ENCODE measurements at places on chromosomes 7 and 10.

DNA sequence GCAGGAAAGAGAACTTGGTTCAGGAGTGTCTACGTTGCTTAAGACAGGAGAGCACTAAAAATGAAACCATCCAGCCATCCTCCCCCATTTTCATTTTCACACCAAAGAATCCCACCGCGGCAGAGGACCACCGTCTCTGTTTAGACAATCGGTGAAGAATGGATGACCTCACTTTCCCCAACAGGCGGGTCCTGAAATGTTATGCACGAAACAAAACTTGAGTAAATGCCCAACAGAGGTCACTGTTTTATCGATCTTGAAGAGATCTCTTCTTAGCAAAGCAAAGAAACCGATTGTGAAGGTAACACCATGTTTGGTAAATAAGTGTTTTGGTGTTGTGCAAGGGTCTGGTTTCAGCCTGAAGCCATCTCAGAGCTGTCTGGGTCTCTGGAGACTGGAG, 1.4 kb upstream of the IL6 start:
- no peak for DNase-seq

DNA sequence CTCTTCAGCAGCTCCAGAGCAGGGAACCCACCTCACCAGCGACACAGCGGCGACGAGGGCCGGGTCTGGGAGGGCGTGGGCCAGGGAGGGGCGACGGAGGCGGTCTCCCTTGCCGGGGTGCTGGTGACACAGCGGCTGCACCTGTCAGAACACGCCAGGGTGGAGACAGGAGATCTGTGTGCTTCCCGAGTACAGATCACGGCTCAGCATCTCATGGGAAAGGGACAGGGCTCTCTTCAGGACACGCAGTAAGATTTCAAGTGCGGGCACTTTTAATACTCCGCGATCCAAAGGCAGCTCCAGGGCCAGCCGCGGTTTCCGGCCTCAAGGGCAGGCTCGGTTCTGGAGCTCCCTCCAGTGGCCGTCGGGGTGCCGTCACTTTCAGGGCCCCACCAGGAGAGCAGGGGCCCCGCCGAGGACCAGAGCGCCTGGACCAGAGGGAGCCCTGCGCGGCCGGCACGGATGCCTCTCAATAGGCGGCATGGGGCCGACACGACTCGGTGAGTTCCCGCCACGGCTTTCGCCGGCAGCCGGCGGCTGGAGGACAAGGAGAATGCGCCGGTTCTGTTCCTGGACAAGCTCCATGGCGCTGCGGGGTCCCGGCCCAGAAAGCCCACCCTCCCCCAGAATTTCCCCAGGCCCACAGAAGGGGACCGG, 21.4 kb downstream of the GPR146 start:
- peak; percentile 76 for DNase-seq

DNA sequence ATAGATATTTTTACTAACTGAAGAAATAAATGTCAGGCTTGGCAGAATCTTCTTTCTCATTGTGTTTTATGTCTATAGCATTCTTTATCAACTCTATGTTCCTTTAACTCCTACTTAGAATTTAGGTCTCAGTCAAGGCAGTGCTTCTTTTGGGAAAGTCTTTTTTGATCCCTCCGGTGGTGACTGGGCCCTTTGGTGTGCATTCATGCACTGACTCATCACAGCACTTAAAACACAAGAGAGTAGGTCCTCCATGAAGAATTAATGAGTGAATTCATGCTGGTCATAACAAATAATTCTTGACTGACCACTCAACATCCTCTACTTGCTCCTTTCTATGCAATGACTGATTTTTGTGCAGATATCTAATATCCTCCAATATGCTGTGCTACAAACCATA, 458.8 kb upstream of the LRRTM3 start:
- DNase-seq: no peak

DNA sequence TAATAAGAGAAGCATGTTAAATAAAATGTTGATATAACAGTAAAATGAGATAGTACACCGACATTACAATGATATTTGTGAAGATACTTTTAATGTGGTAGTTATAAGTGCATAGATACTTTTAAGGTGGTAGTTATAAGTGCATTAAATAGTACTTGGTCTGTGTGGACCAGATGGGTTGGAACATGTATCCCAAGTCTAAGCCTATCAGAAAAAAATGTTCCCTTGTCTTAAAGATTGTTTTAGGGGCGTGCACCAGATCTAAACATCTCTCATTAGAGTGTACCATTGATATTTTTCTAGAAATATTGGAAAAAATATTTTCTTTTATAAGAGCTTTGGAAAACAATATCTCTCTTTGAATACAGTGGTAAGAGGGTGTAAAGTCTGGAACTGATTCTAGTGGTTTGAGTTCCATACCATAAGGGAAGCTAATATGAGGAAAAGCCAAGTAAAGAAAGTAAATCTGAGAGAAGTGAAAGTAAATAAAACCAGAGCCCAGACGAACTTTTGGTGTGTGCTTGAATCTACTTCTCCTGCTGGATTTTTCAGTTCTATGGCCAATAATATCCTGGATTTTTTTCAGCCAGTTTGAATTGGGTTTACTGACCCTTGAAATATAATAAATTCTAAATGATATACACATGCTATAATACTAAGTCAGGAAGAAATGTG, 175.3 kb downstream of the MBL2 start:
- no peak for DNase-seq

GRCh38 chr7:137967143-137968018, 34.5 kb downstream of the CREB3L2 start:
- DNase-seq: no peak

GRCh38 chr10:69870591-69870990, 68.9 kb downstream of the COL13A1 start:
- DNase-seq: no peak

- DNase-seq: no peak
Measured at GRCh38 chr7:42700406-42701327, 211.2 kb downstream of the C7orf25 start.

DNA sequence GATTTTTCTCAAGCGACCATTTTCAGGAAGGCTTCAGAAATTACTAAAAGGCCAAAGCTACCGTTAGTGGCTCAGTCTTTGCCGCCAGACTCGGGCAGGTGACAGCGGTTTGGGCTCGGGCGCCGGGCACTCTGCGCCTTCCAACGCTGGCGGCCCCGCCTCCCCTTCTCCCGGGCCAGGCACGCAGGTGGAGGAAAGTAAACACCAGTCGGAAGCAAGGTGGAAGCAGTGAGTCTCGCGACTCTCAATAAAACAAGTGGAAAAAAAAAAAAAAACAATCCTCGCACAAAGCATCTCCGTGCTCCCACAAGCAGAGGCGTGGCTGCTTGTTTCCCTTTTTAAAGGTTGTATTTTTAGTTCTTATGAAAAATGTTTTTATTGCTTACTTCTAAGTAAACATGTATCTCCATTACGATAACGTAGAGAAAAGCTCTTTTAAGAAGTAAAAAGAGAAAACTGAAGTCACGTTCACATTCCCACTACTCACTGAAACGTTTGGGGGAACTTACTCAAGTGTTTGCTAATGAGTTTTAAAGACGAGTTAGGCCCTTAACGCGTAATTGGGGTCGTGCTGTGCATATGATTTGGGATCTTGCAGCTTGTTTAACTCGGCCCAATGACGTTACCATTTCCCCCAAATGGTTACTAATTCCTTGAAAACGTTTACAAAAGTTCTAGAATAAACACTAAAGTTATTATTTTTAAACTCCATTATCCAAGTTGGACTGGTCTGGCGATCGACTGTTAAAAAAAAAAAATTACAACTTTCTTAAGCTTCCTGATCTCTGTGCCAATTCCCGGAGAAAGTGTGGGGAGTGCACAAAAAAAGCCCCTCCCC, 864 bp downstream of the CDCA7L start:
- DNase-seq: no peak

- no peak for DNase-seq
Measured at GRCh38 chr10:54607983-54608382, 193.0 kb downstream of the PCDH15 start.

GRCh38 chr7:80348223-80348622, 163.6 kb downstream of the GNAT3 start:
- no peak for DNase-seq

GRCh38 chr7:88933285-88933684, 137.7 kb upstream of the TEX47 start:
- DNase-seq: no peak

DNA sequence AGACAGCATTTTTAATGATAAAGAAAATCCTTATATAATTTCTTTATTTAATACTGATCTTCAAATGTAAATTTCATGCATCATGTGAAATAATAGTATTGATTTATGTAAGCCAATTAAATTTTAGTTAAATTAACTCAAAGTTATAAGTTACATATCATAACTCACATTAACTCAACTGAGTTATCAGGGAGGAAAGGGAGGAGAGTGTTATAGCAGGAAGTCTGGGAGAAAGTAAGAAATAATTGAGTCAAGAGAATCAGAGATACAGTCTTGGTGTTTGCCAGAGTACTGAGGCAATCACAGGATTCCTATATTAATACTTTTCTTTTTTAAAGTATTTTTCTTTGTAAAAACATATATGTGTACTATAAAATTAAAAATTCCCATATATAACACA, 4.0 kb downstream of the BICC1 start:
- no peak for DNase-seq

GRCh38 chr10:29828440-29828894, 193.7 kb upstream of the SVIL start:
- no peak for DNase-seq

DNA sequence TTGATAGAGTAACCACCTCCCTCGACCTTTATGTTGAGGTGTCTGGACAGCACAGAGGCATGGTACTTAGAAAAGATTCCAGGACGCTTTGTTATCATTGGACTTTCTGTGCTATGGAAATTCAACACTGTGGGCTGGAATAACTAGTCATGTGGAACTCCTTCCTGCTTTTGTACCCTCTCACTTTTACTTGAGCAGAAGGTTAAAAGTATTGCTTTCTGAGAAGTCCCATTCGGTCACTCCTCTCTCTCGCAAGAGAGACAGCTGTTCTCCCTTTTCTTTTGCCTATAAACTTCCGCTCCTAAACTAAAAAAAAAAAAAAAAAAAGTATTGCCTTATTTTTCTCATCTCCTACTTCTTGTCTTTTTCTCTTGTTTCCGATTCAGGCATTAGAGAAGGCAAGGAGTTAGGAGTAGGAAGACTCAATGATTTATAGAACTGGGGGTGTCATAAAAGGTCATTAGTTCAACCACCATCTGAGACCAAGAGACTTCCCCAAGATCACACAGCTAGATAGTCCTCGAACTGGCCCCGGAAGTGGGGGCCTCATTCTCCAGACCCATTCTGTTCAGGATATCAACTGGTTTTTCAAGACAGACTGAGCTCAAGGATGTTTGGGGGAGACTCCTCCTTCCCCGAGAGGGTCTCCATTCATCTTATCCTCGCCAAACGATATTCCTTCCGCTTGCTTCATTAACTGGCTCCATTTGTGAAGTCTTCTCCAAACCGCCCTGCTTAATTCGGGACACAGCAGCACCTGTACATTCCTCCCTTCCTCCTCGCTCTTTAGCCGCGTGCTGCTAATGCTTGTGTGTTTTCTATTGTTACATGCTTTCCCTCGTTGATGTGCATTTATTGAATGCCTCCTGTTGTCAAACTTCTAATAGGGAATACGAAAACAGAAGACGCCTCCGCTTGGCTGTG, 995 bp upstream of the INPP5F start:
- DNase-seq: no peak
